ENCODE measurements at places on chromosomes 12 and 14. TPM values are rescaled to one million over a fixed set of nuclear protein-coding genes. Genes with fewer than 3 reads are reported as not detected.

The OR4K1 gene
- total RNA-seq = not detected

The ST8SIA1 gene
- 10.2 TPM for total RNA-seq

The PRICKLE1 gene
- 34.4 TPM for total RNA-seq

The MANSC1 gene
- total RNA-seq = 6.4 TPM

The FBXL14 gene
- total RNA-seq = 7.8 TPM

The YBX3 gene
- 454 TPM for total RNA-seq

The SRRM4 gene
- 0.31 TPM for total RNA-seq

The CLEC2A gene
- not detected for total RNA-seq

The MUCL1 gene
- total RNA-seq = not detected

The TNFAIP2 gene
- total RNA-seq = 73.4 TPM

The RHOJ gene
- 27.2 TPM for total RNA-seq

The PPP1R1A gene
- 10.8 TPM for total RNA-seq

The MEG3 gene
- 1,377 TPM for total RNA-seq

The SENP1 gene
- 22.1 TPM for total RNA-seq

The ACRBP gene
- 1.5 TPM for total RNA-seq

The CTSG gene
- total RNA-seq = 4.3 TPM

The SELPLG gene
- 2.2 TPM for total RNA-seq

The ADSS1 gene
- total RNA-seq = 98.8 TPM

The SLC5A8 gene
- total RNA-seq = 0.41 TPM

The FOXN4 gene
- not detected for total RNA-seq

The STON2 gene
- total RNA-seq = 91.2 TPM

The DAO gene
- total RNA-seq = not detected

The ADAMTS20 gene
- 0.21 TPM for total RNA-seq

The PRH2 gene
- total RNA-seq = 335 TPM

The CPNE6 gene
- not detected for total RNA-seq

The SERPINA10 gene
- not detected for total RNA-seq

The ANAPC7 gene
- 71.3 TPM for total RNA-seq

The NYNRIN gene
- 35.1 TPM for total RNA-seq

The SLCO1A2 gene
- total RNA-seq = 0.10 TPM

The TXNDC16 gene
- total RNA-seq = 12.5 TPM

The CLEC4E gene
- total RNA-seq = not detected

The TSHR gene
- 1.7 TPM for total RNA-seq

The AKAP6 gene
- 230 TPM for total RNA-seq

The TAS2R50 gene
- total RNA-seq = 10.7 TPM

The CELA1 gene
- not detected for total RNA-seq

The KRT79 gene
- 0.21 TPM for total RNA-seq

The PRPH gene
- total RNA-seq = 5.2 TPM

The ZNF839 gene
- total RNA-seq = 10.8 TPM

The KRT83 gene
- not detected for total RNA-seq

The PZP gene
- total RNA-seq = not detected

The NOC4L gene
- 5.0 TPM for total RNA-seq

The MYH6 gene
- total RNA-seq = 3.3 TPM

The PHC1 gene
- total RNA-seq = 37.2 TPM

The BICDL1 gene
- total RNA-seq = 4.0 TPM

The LRP10 gene
- 30.5 TPM for total RNA-seq

The TTC9 gene
- total RNA-seq = 4.2 TPM

The TCHP gene
- 9.7 TPM for total RNA-seq

The AQP6 gene
- total RNA-seq = 0.10 TPM

The HPD gene
- total RNA-seq = 1.0 TPM

The LMNTD1 gene
- total RNA-seq = not detected

The SLC16A7 gene
- total RNA-seq = 26.2 TPM

The IL22 gene
- total RNA-seq = not detected

The TESPA1 gene
- total RNA-seq = 0.92 TPM

The IGF1 gene
- total RNA-seq = 72.9 TPM

The TEX52 gene
- total RNA-seq = not detected

The CLBA1 gene
- 6.4 TPM for total RNA-seq

The CIDEB gene
- total RNA-seq = 14.6 TPM

The TEAD4 gene
- 37.4 TPM for total RNA-seq

The TAS2R31 gene
- 17.7 TPM for total RNA-seq

The IFNG-AS1 gene
- total RNA-seq = 3.3 TPM

All from tongue (tissue), 3 donors.